ENCODE measurements at places on chromosomes 3 and 15.

DNA sequence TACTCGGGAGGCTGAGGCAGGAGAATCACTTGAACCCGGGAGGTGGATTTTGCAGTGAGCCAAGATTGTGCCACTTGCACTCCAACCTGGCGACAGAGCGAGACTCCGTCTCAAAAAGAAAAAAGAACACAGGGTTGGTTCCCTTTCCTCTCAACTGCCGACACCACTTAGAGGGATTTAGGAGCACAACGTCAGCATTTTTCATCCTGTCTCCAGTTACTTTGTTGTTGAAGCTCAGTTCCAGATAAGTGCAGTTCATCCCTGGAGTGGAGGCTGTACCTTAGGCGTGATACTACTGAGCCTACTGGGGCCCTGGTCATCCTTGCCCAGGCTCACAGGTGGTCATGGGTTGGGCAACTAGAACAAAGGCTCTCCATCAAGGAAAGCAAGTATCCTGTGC lies 15.3 kb upstream of the GK5 start:
- DNase-seq: no peak

DNA sequence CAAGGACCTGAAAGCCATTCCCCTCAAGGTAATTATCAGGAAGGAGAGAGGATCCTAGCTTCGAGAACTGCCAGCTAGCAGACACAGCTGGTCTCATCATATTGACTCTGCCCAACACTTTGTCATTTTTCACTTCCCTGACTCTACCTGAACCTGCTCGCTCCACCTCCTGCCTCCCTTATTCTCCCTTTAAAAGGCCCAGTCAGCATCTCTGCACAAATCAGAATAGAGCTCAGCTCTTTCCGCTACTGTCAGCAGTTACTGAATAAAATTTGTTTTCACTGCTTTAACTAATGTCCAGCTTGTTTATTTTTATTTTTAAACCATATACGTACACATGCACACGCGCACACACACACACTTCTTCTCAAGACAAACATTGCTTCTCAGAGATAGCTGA lies 57.2 kb upstream of the MCF2L2 start:
- DNase-seq: no peak

DNA sequence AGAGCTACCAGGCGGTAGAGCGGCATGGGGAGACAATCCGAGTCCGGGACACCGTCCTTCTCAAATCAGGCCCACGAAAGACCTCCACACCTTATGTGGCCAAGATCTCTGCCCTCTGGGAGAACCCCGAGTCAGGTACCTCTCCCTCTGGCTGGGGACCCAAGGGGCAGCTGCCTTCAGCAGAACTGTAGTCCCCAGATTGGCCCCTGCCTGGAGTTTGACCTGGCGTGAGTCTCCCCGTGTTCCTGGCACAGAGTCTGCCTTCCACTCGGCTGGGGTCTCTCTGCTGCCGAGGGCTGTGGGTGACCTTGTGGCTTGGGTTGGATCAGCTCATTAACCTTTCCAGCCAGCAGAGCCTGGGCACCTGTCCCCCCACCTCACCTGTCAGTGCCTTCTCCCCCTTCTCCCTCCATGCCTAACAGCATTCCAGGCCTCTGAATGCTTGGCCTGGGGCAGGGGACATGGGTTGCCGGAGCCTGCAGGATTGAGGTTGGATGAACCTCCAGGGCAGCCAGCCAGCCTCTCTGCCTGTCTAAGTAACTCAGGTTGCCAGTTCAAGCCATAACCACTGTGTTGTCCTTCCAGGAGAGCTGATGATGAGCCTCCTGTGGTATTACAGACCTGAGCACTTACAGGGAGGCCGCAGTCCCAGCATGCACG lies 6.8 kb upstream of the CHST14 start:
- no peak for DNase-seq

- no peak for DNase-seq
Measured at GRCh38 chr3:57783186-57784088, 27.3 kb downstream of the SLMAP start.

DNA sequence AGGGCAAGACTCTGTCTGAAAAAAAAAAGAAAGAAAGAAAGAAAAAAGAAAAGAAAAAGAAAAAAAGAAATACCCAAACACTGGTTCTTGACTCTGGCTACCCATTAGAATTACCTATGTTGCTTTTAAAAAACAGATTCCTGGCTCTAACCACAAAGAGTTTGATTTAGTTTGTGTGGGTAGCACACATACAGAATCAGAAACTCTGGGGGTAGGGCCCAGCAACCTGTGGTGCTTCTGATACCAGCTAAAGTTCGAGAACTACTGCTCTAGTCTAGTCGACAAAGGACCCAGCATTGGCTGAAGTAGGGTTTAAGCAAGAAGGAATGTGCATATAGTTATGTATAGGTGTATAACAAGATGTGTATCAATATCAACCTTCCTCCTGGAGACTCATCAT lies 392.7 kb downstream of the EFHB start:
- no peak for DNase-seq

DNA sequence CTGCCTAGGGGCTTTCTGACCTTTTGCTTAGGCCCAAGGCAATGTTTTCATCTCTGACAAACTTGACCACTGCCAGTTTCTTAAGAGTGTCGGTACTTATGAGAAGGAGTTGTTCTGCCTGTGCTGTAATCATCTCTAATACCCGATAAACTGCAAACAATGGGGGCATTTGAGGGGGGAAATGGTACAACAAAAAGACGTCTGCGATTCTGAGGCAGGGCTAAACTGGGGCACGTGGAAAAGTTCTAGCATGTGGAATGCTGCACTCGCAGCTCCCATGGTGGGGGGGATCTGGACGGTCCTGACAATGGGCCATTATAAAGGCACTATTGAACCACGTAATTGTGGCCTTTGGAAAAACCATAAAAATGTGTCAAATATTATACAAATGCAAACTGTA lies 73.1 kb upstream of the SAMMSON start:
- DNase-seq: no peak

- DNase-seq: peak; percentile 71
Measured at GRCh38 chr3:184354121-184354728, 7.2 kb downstream of the CLCN2 start.

DNA sequence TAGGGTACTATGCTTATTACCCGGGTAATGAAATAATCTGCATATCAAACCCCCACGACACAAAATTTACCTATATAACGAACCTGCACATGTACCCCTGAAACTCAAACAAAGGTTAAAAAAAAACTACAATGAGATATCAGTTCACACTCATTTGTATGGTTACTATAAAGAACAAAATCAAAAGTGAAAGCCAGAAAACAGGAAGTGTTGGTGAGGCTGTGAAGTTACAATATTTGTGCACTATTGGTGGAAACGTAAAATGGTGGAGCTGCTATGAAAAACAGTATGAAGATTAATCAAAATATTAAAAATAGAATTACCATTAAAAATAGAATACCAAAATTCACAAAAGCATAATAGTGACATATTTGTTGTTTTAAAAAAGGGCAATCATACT lies 128.9 kb downstream of the ZIC1 start:
- no peak for DNase-seq

DNA sequence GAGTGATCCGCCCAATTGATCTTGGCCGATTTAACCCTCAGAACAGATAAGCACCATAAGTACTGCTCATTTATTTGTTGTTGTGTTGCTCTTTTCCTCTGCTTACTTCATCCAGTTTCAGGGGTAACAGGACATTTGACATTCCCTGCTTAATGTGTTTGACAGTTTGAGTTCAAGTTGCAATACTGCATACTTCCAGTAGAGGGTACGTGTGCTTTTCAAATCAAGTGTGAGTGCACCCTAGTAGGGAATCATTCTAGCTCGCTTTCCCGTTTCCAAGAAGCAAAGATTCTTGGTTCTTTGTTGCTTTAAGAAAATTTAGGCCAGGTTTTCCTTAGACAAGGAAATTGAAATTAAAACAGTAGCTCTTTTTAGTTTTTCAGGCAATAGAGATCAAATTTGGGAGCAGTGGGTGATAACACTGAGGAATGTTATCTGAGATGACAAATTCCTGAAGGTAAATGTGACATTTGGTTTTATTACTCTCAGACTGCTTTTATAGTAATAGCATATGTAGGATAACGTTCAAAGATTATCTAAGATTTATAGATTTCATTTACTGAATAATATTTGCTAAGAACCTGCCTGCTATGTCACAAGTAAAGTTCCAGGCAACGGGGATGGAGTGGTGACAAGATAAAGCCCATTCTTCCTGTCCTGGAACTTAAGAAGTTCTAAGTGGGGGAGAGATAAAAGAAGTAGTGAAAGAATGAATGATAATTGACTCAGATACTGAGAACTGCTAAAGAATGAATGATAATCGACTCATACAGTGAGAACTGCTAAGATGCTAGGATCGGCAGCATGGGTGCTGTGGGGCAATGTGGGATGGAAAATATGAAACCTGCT lies 73.3 kb downstream of the SYNPR start:
- DNase-seq: peak; percentile 11

DNA sequence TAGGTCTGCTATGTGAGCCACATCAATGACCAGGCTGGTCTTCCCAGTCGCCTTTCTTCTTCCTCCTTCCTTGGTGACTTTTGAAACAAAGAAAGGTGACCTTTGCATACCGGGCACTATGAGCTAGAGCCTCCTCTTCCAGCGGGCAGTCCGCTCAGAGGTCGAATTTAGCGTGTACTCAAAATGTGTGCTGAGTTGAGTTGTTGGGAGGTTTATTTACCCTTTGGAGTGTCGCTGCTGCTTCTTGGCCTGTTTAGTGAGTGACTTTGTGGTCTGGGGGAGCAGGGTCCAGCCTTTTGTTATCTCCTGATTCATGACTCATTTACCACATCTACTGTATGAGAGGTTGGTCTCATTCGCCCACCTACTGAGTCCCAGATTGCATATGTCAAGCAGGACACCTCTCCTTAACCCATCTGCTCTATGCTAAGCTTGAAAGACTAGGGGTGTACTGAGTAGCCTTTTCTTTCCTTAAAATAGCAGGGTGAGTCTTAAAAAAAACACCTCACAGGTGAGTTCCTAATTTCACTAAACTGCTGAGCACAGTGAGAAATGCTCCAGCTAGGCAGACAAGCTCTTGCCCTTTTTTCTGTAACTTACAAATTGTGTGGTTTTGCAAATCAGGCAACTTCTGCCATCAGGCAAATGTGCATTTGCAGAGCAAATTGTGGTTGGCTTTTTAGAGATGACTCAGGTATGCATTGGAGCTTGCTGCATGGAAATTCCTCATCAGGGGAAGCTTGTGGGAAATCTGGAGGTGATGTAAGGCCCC lies 3.2 kb upstream of the SIAH2 start:
- DNase-seq: no peak

- DNase-seq: no peak
Measured at GRCh38 chr3:47482366-47482765, 6.6 kb upstream of the SCAP start.

DNA sequence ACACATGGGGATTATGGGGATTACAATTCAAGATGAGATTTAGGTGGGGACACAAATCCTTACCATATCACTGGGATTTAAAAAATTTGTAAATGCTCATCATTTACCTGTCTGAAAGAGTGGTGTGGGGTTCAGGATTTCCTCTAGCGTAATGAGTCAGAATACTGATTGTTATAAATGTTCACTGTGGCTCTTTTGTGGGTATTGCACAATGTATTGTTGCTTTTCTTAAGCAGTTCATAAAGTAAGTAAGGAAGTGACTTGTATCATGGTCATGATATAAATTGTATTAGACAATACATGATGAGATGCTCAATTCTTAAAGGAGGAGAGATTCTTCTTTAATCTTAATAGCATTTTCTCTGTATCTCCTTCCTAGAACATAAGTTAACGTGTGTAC lies 262.1 kb downstream of the CNTN4 start:
- DNase-seq: no peak

DNA sequence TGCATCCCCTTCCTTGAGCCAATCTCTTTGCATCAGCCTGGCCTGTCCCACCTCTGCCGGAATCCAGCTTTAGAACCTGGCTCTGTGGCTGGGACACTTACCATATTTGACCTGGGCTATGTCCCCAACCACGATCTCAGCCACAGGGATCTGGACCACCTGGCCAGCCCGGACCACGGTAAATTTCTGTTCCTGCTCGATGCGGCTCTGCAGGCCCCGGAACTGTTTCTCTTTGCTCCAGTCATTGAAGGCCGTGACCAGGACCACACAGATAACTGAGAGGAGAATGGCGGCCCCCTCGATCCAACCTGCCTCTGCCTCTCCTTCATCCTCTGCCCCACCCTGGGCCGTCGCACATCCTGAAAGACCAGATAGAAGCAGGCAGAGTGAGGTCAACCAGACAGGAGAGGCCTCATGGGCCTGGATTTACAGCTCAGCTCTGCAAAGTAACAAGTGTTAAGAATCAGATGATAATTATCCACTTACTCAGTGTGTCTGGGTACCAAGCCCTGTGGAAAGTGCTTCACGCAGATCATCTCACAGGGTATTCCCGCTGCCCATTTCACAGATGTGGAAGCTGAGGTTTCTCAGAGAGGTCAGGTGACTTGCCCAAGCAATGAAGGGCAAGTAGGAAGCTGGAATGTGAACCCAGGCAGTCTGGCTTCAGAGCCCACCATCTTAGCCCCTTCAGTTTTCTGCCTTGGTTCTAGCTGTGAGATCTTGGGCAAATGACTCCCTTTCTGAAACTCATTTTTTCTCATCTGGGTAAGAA lies 81.3 kb upstream of the SEC13 start:
- DNase-seq: no peak

- DNase-seq: no peak
Measured at GRCh38 chr3:128814519-128815317, 64.7 kb upstream of the ACAD9 start.

GRCh38 chr15:29859973-29860715 lies 37.9 kb upstream of the TJP1 start:
- DNase-seq: no peak

DNA sequence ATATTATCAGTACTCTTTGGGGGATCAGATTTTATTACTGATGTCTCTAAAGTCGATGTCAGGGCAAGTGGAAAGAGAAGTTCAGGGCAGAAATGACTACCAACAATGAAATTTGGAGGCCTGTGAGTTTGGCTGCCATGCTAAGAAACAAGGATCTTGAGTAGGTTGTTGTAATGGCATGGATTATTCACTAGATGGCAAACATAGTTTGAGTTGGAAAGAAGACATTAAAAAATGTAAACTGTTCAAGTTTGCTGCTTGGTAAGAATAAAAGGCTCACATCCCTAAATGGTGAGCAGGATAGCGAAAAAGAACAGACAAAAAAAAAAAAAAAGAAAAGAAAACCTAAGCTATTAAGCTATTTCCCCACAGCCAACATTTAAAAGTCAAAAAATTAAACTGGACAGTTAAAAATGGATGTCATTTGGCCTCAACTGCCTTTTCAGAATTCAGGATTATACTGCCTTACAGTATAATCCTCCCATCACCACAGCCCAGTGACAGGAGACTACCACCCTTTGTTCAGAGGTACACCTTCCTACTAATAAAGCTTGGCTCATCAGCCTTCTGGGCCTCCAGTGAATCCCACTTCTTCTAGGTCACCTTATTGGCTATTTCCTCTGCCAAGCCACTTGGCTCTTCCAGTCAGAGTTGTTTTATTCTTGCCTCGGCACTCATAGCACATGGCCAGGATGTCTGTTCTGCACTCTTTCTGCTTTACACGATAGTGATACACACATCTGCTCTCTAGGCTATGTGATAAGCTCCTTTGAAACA lies 163.7 kb downstream of the PLD1 start:
- DNase-seq: peak; percentile 15

DNA sequence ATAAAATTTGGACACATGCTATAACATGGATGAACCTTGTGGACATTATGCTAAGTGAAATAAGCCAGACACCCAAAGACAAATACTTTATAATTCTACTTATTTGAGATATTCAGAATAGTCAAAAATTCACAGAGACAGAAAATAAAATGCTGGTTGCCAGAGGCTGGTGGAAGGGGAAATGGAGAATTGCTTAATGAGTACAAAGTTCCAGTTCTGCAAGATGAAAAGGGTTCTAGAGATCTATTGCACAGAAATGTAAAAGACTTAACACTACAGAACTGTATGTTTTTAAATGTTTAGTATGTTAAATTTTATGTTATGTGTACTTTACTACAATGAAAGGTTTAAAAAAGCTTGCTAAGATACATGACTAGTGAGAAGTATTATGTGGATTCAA lies 344.8 kb downstream of the CNTN3 start:
- DNase-seq: no peak

Measured in CD4-positive, alpha-beta T cell treated with Interleukin-12 subunit alpha and Interleukin-12 subunit beta, for 1 hour (primary cell).